ENCODE measurements at places on chromosomes 2 and 18.

DNA sequence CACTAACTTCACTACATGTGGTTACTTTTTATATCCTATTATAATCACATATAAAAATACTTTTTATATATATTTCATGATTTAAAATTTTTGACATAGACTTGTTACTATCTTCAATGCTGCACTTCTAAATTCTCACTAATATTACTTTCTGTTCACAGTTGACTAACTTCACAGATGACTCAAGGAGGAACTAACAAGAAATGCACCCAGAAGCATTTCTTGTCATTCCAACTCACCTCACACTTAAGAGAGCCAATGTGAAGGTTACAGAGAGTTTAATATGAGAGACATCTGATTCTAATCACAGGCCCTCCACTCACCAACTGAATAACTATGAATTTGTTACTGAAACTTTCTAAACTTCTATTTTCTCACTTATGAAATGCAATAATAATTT lies 399.8 kb upstream of the SLC8A1 start:
- DNase-seq: no peak

- no peak for DNase-seq
Measured at GRCh38 chr2:7552825-7553570, 635.8 kb downstream of the RNF144A start.

DNA sequence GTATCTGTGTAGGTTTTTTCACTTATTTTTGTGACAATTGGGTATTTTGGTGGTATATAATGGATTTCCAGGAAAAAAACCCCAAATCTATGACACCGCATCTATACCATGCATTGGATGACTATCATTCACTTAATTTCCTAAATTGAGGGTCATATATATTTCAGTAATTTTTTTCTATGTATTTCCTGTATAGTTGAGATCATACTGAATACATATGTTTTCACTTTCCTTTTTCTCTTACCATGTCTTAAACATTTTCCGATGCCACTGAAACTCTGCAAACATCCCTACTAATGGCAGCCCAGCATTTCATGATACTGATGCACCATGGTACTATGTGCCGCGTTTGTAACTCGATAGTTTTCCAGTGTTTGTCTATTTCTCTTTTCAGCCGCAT lies 40.4 kb downstream of the CDKL4 start:
- DNase-seq: no peak

DNA sequence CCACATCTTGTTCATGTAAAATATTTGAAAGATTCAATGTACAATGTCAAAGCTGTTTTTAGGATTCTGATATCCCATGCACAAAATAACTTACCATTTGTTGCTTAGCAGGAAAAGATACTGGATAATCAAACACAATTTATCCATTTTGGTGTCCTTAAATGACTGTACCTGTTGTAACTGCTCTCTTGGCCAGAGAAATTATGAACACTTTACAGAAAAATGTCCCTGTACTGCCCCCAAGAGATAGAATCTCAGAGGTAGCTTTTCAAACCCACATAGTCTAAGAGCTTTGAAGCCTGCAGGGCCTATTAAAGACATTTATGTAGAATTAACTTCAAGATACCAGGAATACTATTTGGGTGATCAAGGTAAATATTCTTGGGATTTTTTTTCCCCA lies 12.2 kb upstream of the ME2 start:
- no peak for DNase-seq

DNA sequence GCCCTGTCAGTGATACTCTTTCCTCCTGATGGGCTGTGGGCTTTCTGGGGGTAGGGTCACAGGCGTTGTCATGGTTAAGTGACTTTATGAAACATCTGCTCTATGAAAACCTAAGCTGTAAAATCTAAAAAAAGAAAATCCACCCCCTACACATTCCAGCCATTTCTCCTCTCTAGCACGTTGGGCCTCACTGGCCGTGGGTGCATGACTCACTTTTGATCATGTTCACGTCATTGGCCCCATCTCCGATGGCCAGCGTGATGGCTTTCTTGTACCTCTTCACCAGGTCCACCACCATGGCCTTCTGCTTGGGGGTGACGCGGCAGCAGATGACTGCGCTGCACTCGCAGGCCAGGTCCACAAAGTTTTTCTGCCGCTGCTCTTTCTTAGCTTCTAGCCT lies 39.3 kb upstream of the NARS1 start:
- no peak for DNase-seq

- DNase-seq: no peak
Measured at GRCh38 chr2:214310319-214310718, 100.5 kb upstream of the VWC2L start.

DNA sequence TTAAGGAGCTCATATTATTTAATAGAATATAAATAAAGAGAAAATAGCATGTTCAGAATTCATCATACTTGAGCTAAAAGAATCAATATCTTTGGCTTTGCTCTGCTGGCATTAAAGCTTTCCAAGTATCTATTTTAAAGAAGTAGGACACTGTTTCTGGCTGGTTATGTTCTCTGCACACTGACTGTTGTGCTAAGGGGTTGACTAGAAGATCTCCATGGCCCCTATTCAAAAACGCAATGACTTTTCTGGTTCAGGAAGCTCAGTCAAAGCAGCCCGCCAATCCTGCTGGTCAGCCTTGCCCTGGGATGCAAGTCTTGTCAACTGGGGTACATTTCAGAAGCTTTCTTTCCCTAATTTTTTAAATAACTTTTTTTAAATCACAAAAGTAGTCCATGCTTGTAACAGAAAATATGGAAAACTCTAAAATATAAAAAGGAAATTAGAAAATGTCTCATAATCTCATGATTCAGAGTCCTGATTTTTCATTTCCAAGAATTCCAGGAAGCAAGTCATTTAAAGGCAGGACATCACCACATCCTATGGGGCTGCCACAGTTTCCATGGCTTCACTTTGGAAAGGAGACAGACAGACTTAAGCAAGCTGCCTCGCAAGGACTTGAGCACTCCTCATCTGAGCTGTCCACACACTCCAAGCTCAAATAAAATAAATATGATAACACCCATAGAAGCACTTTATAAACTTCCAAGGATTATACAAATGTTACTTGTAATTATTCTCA lies 195.1 kb downstream of the TXNL1 start:
- DNase-seq: no peak

- DNase-seq: no peak
Measured at GRCh38 chr2:149258531-149258930, 71.9 kb upstream of the LYPD6 start.

Measured in activated T-cell treated with anti-CD3 and anti-CD28 coated beads for 4 hours (primary cell).